Activated CD4-positive, alpha-beta T cell treated with anti-CD3 and anti-CD28 coated beads, Interleukin-2, amount 10 ng/mL, durations not matched to agents 24 days and 14 days (primary cell): ENCODE measurements at places on chromosomes 12 and 14.

DNA sequence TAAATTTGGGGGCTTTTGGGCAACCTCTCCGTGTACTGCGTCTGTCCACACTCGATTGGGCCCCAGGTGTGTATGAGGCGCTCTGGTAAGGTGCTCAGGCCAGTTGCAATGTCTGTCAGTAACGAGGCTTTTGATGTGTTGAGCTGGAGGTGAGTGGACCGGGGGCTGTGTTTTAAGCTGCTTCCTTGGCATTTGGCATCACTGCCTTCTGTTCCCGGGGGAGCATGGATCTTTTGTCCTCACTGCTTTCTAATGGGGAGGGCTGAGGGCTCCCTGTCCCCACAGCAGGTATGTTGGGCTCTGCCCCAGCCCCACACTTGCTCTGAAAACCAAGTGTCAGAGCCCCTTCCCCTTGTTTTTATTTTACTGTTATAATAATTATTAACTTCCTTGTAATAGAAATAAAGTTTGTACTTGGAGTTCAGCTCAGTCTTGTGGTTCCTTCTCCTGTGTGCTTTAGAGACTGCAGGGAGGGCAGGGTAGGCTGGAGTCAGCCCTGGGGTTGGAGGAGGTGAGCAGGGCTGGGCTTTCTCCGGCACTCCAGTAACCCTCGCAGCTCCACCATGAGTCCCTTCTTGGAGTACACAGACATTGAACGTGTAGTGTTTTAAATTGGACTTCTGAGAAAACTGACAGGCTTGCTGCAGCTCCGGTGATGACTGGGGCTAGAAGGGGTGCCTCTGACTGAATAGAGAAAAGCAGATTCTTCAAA lies 28.0 kb downstream of the TRAFD1 start:
- no peak for DNase-seq

DNA sequence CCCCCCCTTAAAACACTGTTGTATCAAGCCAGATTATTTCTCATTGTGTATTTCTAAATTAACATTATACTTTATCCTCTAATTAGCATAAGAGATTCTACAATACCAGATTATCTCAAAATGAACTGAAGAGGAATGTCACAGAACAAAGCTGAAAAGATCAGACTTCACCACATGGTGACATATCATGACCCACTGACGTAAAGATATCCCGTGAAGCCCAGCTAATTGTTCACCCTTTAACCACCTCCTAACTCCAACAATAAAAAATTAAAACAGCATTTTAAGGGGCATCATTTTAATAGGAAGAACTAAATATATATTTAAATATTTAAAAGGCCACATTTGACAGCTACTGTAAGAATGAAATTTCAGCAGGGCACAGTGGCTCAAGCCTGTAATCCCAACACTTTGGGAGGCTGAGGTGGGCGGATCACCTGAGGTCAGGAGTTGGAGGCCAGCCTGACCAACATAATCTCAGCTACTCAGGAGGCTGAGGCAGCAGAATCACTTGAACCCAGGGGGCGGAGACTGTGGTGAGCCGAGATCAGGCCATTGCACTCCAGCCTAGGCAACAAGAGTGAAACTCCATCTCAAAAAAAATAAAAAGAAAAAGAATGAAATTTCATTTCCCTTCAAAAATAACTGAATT lies 29.0 kb downstream of the CDK17 start:
- DNase-seq = no peak

GRCh38 chr12:43884683-43885410 lies 49.0 kb downstream of the TMEM117 start:
- DNase-seq = no peak

GRCh38 chr12:107843351-107844311 lies 69.1 kb downstream of the ASCL4 start:
- no peak for DNase-seq

GRCh38 chr14:59301354-59301753 lies 112.9 kb downstream of the DAAM1 start:
- peak; percentile 77 for DNase-seq

DNA sequence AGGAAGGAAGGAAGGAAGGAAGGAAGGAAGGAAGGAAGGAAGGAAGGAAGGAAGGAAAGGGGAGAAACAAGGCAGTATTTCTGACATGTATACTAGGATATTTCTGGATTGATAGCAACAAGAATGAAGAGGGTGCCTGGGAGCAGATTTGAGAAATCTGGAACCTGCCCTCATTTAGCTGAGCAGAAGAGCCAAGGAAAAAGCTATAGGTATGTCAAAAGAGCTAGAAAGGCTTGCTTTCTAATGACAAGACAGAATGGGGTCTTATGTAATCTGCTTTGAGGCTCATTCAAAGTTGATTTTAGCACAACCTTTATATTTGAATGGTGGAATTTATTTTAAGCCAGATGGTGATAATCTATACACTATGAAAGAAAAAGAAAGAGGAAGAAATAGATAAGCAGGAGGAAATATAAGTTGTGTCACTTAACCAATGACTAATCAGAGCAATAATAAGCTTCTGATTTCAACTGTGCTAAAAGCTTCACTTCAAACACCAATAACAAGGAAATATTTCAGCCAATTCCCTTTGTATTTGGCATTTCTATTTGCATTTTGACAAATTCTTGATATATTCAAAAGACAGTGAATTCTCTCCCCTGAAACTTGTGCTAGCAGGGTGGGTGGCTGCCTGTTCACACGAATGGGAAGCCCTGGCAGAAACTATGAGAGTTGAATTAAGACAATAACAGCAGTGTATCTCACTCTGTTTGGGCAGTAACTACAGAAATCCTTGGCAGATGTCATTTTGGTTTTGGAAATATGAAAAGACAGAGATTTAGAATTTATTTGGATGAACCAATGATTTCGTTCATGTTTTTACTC lies 76.3 kb upstream of the FLRT2 start:
- DNase-seq = no peak

DNA sequence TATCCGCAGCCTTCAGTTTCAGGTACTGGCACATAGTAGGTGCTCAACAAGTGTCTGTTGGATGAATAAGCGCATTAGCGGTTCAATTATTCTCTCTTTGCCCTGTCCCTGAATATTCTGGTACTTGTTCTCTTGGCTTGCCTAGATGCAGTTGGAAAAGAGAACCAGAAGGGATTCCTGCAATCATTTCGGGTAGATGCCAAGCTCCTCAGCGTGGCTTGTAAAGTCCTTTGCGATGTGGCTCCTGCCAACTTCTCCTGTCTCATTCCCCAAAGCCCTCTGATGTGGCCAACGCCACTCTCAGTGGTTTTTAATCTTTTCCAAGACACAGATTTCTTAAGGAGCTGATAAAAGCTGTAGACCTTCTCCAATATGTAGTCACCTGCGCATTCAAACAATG lies 230.3 kb downstream of the SUDS3 start:
- DNase-seq = no peak

GRCh38 chr12:38053655-38054464 lies 262.7 kb upstream of the ALG10B start:
- DNase-seq = no peak

- no peak for DNase-seq
Observed at GRCh38 chr14:42994051-42994736, 1387.5 kb downstream of the LRFN5 start.

- DNase-seq = no peak
Observed at GRCh38 chr12:49331380-49332222, 5.4 kb downstream of the C1QL4 start.

DNA sequence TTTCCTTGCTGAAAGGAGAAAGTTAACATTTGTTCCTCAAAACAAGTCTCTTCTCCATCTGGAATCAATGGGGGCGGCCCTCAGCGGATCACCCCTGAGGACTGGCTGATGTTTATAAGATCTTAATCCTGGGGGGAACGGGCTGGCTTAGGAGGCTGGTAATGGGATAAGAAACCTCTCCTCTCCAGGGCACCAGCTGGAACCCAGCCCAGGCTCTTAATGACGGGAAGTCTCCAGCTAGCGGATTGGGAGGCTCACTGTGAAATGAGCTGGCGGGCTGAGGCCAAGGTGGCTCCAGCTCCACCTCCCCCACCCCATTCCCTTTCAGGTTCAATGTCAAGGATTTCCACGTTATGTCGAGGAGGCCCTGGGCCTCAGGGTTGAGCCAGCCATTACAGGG lies 1133.0 kb downstream of the VRK1 start:
- DNase-seq = no peak

DNA sequence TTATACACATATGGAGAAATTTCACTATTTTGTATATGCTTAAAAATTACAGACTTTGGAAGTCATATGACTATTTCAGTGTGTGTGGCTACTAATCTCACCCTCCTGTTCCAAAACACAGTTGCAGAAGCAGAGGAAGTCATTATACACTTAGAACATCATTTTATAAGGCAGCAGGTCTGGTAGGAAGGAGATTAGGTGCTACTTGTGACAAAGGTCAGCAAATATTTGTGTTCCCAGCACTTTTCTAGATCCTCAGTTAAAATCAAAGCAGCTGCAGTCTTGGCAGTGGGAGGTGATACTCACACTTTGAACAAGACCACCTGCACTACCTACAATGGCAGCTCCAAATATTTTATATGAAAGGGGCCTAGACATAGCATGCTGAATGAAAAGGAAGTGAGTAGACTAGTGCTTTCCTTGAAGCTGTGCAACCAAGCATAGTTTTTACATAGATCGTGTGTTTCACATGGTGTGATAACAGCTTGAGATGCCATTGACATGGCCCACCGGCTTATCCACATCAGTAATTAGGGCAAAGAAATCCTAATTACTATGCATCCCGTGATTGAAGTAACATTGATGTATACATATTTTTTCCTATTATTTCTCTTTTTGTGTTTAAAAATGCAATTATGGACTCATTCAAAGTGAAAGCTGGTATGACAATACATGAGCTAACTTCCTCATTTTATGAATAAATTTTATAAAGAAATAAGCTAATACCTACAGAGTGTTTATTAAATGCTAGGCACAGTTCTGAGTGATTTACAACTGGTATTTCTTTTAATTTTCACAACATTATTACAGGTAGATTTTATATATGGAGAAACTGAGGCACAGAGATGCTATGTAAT lies 5.3 kb downstream of the GYS2 start:
- DNase-seq = no peak

DNA sequence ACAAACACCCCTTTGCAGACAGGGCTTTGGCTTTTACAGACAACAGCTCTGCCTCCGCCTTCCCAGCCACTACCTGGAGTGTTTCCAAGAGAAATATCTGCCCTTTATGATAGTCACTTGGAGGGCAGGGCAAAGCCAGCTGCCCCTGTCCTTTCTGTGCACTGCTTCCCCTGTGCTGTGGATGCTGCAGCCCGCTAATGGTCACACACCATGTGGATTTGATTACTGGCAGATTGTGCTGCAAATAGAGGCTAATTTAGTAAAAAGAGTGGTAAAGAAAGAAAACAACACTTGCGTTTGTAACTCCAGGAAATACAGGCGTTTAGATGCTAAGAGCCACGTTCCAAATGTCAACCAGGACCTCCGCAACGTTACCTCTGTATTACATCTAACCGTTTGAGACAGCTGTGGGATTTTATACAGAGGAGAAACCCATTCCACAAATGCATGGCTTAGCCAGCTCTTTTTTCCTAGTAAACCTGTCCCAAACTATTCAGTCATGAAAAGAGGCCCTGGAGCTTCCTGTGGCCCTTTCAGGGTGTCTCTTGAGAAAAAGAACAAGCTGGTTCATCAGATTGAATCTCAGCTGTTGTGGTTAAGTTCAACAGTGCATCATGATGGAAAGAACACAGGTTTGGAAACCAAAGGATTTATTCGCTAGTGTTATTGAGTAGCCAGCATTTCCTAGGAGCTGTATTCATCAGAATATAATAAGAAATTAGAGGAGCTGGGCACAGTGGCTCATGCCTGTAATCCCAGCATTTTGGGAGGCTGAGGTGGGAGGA lies 30.1 kb upstream of the PWP1 start:
- DNase-seq = no peak

- peak; percentile 84 for DNase-seq
Observed at GRCh38 chr12:12007001-12007712, 63.6 kb upstream of the BCL2L14 start.

GRCh38 chr12:12086362-12086761 lies 15.6 kb downstream of the BCL2L14 start:
- no peak for DNase-seq

- DNase-seq = no peak
Observed at GRCh38 chr14:77347751-77348150, 26.9 kb downstream of the GSTZ1 start.

- no peak for DNase-seq
Observed at GRCh38 chr12:15527201-15528080, 205.1 kb downstream of the PTPRO start.

DNA sequence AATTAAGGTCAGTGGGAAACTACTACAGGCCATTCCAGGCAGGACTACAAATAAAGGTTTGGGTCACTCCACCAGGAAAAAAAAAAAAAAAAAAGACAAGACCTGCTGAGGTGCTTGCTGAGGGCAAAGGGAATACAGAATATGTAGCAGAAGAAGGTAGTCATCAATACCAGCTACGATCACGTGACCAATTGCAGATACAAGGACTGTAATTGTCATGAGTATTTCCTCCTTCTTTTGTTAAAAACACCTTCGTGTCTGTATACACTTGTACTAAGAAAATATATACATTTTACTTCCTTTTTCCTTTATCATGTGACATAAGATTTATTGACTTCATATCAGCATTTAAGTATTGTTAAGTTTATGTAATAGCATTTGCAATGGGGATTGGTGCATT lies 19.2 kb downstream of the GYS2 start:
- DNase-seq = no peak

DNA sequence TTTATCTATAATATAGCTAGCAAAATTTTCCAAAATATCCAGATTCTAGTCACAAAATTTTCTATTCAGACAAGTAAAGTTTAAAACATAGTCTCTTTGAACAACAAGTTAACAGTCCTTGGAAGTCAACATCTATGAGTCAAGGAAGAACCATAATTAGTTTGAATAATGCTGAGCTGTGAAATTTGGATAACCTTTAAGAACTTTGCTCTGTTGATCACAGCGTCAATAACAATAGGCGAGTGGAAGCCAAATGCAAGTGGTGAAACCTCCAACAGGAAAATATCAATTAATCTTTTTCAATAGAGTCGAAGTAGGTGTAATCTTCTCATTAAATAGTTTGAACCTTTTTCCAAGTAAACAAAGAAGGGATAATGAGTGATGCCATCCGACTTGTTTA lies 466.6 kb downstream of the FOXG1 start:
- no peak for DNase-seq

GRCh38 chr12:108823804-108824203 lies 33.6 kb downstream of the SSH1 start:
- no peak for DNase-seq

GRCh38 chr14:90820958-90821357 lies 4.7 kb upstream of the TTC7B start:
- peak; percentile 85 for DNase-seq

- DNase-seq = no peak
Observed at GRCh38 chr12:56518570-56518969, 3.0 kb upstream of the RBMS2 start.

DNA sequence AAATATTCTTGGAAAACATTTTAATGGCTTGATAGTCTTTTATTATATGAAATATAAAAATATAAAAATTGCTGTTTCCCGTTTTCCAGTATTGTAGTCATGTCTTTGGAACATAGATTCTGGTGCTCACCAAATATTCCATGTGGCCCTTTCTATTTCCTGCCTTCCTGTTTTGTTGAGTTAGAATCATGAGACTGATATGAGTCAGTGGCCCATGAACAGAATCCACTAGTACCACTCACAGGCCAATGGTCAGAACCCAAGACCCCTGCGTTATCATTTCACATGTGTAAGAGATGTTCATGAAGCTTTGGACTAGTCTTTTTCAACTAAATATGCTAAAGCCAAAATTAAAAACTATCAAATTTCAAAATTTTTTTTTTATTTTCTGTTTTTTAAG lies 56.9 kb downstream of the BICD1 start:
- DNase-seq = no peak
